ENCODE measurements at places on chromosomes 7 and 10. TPM values are rescaled to one million over a fixed set of nuclear protein-coding genes. Genes with fewer than 3 reads are reported as not detected.

DGKI gene
- 0.43 TPM for total RNA-seq

FKBP6 gene
- total RNA-seq: not detected

SLC26A4 gene
- total RNA-seq: 0.02 TPM

VWA2 gene
- total RNA-seq: 0.06 TPM

HOXA6 gene
- total RNA-seq: 1.3 TPM

RTKN2 gene
- total RNA-seq: 0.96 TPM

CYP2C8 gene
- total RNA-seq: not detected

ERVW-1 gene
- 0.04 TPM for total RNA-seq

PRKG1 gene
- not detected for total RNA-seq

NPTX2 gene
- 0.25 TPM for total RNA-seq

C10orf67 gene
- 0.09 TPM for total RNA-seq

MNX1 gene
- 4.2 TPM for total RNA-seq

ACTL6B gene
- total RNA-seq: not detected

SYPL1 gene
- total RNA-seq: 87.8 TPM

NOS3 gene
- 0.44 TPM for total RNA-seq

CRYGN gene
- total RNA-seq: not detected

SEMA3A gene
- total RNA-seq: 5.2 TPM

ING3 gene
- 5.0 TPM for total RNA-seq

AGR2 gene
- total RNA-seq: 120 TPM

PSPH gene
- total RNA-seq: 23.9 TPM

KCND2 gene
- total RNA-seq: not detected

ACSM6 gene
- not detected for total RNA-seq

IL15RA gene
- total RNA-seq: 2.3 TPM

CDC14C gene
- total RNA-seq: not detected

FFAR4 gene
- 0.13 TPM for total RNA-seq

GSTO2 gene
- total RNA-seq: 1.9 TPM

PRPS1L1 gene
- total RNA-seq: not detected

All from A549 treated with dexamethasone at 1 μM for 4 hours (cell line).